Stimulated activated CD4-positive, alpha-beta T cell treated with anti-CD3 and anti-CD28 coated beads, Interleukin-15, amount 100 ng/mL, for 1 hour (primary cell): ENCODE measurements at places on chromosomes 1 and 21.

- no peak for DNase-seq
Observed at GRCh38 chr21:40067751-40068150, 200.5 kb downstream of the PCP4 start.

DNA sequence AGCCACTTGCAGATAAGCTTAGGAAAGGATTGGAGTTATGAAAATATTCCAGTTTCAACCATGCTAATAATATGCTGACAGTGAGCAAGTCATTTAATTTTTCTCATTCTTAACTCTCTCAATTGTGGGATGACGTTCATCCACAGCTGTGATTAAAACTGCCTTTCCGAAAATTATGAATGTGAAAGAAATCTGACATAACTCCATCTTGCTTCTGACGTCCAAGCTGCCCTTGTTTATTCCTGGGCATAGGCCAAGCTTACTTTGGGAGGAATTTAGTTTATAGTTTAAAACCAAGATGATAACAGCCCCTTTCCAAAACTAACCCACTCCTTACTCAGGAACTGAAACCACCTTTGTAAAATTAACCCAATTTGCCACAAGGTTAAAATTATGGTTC, 11.0 kb upstream of the RGS18 start:
- DNase-seq: no peak

- DNase-seq: no peak
Observed at GRCh38 chr1:28118640-28119307, 30.4 kb upstream of the EYA3 start.

DNA sequence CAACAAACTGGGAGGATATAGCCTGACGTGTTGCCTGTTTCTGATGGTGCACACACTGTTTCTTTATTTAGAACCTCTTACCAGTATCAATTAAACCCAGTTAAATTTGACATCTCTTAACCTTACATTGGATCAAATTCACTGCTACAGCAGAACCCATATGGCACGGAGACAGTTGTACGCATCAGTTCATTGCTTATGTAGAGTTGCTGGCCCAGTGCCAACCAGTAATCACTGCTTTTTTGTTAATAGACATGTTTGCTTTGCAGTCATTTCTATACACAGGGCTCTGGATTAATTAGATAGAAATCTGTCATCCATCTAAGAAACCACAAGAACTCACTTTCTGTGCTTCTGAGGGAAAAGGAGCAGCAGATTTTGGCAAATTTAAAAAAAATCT, 154.0 kb downstream of the RWDD3 start:
- no peak for DNase-seq

GRCh38 chr1:193927550-193927949, 741.1 kb upstream of the B3GALT2 start:
- DNase-seq: no peak

DNA sequence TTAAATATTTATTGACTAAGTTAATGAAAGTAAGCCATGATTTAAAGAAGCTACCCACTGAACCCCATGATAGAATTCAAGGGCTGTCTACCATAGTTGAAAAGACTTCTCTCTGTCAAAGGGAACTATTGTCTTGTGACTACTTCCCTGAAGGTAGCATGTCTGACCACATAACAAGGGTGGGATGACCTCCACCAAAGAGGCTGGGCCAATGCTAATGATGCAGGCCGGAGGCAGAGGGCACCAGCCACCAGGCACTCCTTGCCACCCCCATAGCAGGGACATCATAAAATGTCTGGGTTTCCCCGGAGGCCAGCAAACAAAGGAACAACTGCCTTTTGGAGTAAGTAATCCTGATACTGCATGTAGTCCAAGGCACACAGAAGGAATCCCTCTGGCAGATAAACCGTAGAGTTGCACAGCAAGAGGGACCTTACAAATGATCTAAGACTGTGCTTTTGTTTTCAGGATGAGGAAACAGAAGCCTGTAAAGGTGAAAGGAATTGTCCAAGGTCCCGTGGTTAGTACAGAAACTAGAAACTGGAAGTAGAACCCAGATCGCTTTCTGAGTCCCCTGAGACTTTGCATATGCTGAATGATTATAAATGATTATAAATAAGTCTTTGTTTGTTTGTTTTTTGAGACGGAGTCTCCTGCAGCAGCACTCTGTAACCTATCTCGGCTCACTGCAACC, 33.5 kb upstream of the ITPKB start:
- DNase-seq: no peak

DNA sequence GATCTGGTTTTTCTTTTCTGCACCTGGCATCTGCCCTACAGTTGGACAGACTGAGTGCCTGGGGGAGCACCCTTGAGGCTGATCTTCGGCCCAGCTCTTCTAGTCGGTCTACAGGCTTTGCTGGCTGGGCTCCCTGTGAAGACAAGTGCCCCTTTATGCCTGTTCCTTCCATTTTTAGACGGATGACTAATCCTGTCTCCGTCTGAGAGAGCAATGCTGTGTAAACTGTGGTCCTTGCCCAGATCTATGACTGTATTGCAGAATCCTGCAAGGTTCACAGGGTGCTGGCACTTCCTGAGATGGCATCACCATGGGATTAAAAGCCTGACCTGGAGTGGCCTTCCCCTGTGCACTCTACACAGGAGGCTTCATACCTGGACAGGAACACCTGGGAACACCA, 47.6 kb upstream of the SAMD13 start:
- DNase-seq: no peak

DNA sequence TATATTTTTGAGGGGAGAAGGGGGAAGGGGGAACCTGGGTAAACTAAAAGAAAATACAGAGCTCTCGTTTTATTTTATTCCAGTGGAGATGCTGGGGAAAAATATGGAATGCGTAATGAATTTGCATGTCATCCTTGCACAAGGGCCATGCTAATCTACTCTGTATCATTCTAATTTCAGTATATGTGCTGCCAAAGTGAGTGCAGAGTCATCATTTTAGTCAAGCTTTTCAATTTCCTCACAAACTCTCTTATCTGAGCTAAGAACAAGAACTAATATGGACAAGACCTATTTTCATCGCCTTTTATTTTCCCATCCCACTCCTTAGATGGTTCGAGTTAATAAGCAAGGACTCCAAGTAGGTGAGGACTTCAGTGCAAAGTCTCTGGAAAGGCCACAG, 13.2 kb downstream of the ADORA3 start:
- DNase-seq: no peak

DNA sequence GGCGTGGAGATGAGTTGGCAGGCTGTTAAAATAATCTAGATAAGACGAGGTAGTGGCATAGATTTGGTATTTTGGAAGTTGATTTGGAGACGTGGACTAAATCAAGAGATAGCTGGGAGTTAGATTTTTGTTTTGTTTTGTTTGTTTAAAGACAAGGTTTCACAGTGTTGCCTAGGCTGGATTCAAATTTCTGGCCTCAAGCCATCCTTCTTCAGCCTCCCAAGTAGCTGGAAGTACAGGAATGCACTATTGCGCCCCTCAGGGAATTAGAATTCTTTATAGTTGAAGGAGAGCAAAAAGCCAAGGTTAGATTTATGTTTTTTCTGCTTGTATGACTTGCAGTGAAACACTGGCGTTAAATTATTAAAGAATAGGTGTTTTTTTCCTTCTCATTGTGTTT, 22.3 kb upstream of the SNRPE start:
- no peak for DNase-seq

GRCh38 chr1:27301052-27301422, 20.9 kb upstream of the TMEM222 start:
- DNase-seq: no peak

GRCh38 chr1:224226849-224227502, 43.9 kb downstream of the DEGS1 start:
- DNase-seq: no peak

- no peak for DNase-seq
Observed at GRCh38 chr1:103496014-103496635, 29.4 kb upstream of the RNPC3 start.

DNA sequence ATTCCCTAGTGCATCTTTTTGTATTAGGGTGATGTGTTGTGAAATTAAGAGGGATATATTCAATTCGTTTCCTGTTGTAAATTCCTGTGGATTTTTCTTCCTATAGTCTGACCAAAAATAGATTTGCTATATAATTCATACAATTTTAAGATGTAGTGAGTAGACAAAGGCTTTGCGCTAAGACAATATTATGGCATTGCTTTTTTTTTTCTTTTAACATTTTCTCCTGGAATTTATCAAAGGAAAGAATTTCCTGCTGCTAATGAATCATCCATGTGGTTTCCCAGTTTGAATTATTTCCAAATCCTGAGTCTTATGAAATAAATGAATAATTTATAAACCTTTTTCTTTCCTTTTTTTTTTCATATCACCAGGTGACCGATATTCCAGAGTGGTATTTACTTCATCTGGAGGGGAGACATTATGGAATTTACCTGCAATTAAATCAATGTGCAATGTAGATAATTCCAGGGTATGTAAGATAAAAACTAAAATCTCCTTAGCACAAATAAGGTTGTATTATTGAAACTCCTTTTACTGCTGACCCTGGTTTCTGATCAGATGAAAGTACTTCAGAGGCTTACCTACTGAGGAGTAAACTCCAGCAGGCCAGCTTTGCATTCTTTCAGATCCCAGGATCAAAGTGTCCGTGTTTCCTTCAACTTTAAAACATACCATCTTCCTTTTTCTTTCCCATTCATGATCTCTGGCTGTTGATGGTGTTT, 148.4 kb downstream of the TLR5 start:
- no peak for DNase-seq

GRCh38 chr1:225724251-225724650, 53.4 kb upstream of the SRP9 start:
- no peak for DNase-seq

DNA sequence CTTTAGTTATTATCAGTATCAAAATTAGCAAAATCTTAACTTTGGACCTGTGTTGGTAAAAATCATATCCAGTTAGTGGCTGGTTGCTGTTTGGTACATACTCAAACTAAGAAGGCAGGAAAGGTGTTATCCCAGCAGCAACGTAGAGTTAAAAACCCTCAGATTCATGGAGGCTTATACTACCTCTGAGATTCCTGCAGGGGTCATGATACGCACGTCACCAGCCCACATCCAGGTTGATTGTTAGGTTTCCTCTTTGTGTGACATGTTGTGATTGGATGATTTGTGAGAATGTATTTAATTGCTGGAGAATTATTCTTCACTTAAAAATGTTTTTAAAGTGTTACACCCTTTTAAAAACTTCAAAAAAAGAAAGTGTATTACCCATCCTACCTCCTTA, 423.3 kb upstream of the ADGRL2 start:
- no peak for DNase-seq

- no peak for DNase-seq
Observed at GRCh38 chr1:228018961-228019721, 12.3 kb downstream of the WNT3A start.

- DNase-seq: no peak
Observed at GRCh38 chr1:36322041-36322785, 1.2 kb downstream of the EVA1B start.

DNA sequence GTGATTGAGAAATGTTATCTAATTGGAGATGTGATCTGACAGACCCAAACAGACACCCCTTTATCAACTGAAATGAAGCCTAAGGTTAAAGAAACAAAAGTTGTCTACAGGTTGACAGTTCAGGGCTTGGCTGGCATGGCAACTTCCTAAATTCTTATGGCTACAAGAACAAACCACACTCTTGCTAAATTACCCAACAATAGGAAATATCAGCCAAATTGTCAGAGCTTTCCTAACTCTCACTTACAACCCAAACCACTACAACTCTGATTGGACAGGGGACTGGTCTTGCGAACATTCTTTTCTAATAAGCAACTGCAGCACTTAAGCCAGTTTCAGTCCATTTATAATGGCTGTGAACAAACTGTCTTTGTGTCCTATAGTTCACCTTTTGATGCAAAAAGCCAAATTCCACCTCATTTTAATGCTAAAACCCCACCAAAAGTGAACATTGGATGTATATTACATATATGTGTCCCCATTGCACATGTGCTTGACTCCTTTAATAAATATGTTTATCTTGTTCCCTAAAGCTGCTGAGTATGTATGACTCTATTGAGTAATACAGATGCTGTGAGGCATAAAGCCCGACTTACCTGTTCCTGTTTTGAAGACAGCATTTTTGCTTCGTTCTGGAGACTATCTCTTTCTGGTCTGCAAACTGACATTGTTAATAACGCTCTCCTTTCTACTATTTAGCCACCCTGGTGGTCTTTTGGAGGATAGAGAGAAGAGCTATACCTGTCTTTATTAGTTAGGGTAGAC, 101.3 kb upstream of the HMCN1 start:
- DNase-seq: no peak

DNA sequence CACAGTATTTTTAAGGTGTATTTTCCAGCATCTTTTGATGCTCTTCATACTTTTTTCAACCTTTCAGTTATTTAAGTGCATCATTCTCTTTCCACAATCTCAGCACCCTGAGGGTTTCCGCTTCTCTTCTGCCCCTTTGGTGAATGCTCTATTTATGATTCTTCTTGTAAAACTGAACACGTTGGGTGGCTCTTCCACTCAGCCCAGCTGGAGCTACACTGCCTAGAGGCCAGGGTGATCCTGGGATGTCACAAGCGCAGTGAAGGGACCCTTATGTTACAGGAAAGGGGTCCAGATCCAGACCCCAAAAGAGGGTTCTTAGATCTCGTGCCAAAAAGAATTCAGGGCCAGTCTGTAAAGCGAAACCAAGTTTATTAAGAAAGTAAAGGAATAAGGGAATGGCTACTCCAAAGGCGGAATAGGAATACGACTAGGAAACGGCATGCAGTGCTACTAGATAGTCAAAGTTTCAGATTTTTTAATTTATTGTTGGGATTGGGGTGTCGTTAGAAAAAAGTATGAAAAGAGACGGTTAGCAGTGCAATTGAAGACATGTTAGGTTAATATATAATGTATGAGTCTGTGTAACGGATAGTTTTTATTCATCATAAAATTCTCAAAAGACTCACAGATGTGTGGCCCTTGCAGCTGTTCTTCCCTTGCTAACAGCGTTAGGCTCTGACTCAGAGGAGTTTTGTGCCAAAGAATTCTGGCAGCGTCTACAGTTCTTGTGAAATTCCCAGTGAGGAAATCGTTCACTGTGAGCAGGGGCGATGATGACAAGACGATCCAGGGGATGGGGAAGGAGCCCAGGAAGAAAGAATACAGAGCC, 14.4 kb upstream of the ERVH48-1 start:
- no peak for DNase-seq

DNA sequence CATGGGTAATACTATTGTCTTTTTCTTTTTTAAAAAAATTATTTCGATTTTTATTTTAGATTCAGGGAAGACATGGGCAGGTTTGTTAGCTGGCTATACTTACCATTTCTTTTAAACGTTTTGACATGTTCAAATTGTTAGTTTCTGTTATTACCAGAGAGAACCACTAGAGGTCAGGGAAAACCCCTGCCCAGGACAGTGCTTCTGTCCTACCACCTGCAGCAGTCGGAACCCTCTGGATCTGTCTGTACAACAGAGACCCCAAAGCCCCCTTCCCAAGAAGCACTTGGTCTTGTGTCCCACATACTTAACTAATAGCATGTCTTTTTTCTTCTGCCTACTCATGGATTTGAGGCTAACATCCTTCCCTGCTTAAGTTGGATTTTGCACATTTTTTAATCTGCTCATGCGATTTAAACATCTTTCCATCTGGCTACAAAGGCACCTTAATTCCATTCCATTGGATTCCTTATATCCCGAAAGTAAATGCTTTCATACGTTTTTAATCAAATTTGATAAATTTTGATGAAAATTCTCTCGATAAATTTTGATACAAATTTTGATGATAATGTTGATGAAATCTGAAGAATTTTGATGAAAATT, 10.0 kb upstream of the C1orf115 start:
- no peak for DNase-seq
